ENCODE measurements at places on chromosomes 2 and 18.

- peak; percentile 43 for DNase-seq
These were observed 1.5 kb downstream of the SPOPL start for GRCh38 chr2:138503087-138503442.

DNA sequence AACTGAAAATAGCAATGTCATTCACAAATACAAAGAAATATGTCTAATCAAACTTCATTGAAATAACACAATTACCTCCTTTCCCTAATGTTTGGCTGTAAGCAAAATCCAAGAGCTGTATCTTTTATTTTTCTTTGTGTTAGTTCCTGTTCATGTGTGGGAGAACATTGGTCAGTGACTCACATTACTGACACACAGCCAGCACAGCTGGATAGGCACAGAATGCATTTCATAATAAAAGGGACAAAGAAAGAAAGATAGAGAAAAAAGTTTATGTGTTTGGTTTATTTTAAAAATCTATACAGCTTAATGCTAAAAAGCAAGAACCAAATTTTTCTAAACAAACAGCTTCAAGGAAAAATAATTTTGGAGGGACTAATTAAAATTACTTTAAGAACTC is 185.6 kb upstream of the COL3A1 start:
- no peak for DNase-seq

DNA sequence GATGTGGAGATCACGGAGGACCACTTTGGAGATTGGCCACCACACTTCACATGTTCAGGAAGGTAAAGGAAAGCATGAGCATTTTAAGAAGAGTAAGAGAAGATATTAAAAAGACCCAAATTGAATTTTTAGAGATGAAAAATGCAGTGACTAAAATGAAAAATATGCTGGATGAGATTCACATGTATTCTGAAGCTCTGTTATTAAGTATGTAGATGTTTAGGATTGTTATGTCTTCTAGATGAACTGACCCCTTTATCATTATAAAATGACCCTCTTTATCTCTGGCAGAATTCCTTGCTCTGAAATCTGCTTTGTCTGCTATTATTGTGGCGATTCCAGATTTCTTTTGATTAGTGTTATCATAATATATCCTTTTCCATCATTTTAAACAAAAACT is 36.0 kb upstream of the DYNC2LI1 start:
- DNase-seq = no peak

GRCh38 chr2:69531186-69531585 is 94.0 kb upstream of the NFU1 start:
- DNase-seq = no peak

- no peak for DNase-seq
These were observed 312.2 kb downstream of the ZNF521 start for GRCh38 chr18:25039781-25040180.

GRCh38 chr2:100422320-100423055 is 5.0 kb upstream of the CHST10 start:
- DNase-seq = no peak
